ENCODE measurements at places on chromosomes 11 and 22. TPM values are rescaled to one million over a fixed set of nuclear protein-coding genes. Genes with fewer than 3 reads are reported as not detected.
A peak's percentile ranks its signal among the peaks of the same experiment; 100 is the strongest.

Gene ZDHHC5
- total RNA-seq: 28.6 TPM

Gene MLC1
- 0.14 TPM for total RNA-seq

Gene PLCB3
- total RNA-seq: 87.0 TPM

Gene GSTT2B
- 13.1 TPM for total RNA-seq

DNA sequence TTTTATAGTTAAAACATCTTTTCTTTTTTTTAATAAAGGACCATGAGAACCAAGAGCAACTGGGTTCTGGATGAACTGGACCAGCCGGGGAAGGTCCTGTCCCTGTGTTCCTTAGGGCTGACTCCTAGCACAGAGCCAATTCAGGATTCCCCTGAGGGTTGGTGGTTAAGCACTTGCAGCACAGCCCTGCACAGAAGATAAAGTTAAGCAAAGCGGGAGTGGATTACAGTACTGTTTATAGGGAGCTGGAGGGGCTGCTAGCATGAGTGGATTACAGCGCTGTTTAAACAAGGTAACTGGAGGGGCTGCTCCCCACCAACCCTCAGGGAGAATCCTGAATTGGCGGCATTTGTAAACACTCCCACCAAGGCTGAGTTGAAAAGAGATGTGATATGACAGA lies 90.6 kb downstream of the CELSR1 start:
- no peak for DNase-seq

GRCh38 chr22:43855431-43855830 lies 6.9 kb downstream of the SULT4A1 start:
- DNase-seq: no peak

GRCh38 chr11:102810950-102811660 lies 13.1 kb upstream of the MMP1 start:
- peak; percentile 31 for DNase-seq

DNA sequence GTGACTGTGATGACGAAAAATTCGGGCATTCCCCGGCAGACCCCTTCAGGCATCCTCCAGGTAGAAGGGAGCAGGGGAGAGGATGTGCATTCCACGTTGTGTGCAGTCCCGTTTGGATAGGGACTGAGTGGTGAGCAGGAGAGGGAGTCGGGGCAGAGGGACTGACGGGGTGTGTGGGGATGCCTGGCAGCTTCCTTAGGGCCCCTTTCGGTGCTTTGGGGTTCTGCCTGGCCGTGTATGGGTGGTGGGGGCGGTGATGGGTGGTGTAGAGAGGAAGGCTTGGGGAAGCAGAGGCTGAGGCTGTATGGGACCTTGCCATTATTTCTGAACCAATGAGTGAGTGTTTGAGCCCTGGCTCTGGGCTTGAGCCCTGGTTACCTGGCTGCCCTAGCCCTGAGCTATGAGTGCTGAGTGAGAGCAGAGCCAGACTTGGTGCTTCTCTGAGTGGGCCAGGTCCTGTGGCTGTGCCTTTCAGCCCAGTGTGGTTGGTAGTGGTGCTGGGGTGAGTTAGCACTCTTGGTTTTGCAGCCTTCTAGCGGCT lies 914 bp downstream of the INPPL1 start:
- peak; percentile 57 for DNase-seq

- DNase-seq: peak; percentile 33
Measured at GRCh38 chr11:95790933-95791708, 823 bp downstream of the CEP57 start.

DNA sequence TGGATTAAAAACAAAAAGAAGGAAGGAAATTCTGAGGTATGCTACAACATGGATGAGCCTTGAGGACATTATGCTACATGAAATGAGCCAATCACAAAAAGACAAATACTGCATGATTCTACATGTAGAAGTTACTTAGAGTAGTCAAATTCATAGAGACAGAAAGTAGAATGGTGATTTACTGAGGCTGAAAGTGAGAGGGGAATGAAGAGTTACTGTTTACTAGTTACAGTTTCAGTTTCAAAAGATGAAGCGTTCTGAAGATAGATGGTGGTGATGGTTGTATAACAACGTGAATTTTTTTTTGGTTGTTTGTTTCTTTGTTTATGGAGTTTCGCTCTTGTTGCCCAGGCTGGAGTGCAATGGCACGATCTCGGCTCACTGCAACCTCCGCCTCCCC lies 9.5 kb downstream of the OR5P2 start:
- DNase-seq: no peak

DNA sequence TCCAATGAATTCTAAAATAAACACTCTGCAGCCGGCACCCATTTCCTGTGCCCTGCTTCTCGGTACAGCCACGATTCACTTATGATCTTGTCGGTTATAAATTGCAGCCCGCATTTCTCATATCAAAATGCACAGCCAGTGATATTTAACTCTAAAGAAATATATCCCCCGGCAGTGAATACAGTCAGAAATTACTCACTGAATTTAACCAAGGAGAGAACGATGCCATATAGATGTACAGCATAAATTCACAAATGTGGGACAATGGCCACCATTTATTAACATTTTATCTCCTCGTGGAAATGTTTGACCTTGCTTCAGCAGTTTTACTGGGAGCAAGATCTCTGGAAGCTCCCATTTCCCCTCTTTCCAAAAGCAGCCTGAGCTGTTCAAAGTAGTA lies 1517.8 kb downstream of the BRD1 start:
- no peak for DNase-seq

DNA sequence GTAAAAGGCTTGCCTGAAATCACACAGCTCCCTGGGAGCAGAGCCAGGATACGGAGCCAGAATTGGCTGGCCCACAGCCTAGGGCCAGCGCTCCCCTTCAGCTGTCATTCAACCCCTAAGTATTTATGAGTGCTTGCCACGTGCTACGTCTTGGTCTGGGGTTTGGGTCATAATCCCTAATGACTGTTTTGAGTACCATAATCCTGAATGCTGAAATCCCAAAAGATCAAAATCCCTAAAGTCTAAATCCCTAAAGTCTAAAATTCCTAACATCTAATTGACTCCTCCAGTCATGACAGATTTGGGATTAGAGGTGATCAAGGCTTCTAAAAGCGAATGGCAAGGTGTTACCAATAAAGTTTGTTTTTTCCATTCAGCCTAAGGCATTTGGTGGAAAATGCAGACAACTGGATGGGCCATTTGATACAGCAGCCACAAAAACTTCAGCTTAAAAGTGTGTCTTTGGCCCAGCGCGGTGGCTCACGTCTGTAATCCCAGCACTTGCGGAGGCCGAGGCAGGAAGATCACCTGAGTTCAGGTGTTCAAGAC lies 59.8 kb upstream of the PRR5 start:
- DNase-seq: no peak

GRCh38 chr11:134580610-134580975 lies 168.6 kb upstream of the B3GAT1 start:
- DNase-seq: peak; percentile 16

DNA sequence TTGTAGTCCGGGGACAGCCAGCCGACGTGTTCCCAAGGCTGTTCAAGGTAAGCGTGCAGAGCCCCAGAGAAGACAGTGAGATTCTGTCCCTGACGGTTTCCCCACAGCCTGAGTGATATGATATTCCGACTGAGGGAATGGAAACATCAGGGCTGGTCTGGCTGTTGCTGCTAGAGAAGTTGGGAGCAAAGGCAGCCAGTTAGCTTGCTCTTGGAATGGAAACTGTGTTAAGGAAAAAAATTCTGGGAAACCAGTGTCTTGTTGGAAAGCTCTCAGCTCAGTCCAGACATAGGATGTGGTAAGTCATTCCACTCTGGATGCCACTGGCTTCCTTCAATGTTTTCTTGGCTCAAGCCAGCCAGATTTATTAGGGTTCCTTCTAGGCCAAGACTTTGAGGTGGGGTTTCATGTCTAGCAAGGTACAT lies 8.8 kb downstream of the CRY2 start:
- no peak for DNase-seq

DNA sequence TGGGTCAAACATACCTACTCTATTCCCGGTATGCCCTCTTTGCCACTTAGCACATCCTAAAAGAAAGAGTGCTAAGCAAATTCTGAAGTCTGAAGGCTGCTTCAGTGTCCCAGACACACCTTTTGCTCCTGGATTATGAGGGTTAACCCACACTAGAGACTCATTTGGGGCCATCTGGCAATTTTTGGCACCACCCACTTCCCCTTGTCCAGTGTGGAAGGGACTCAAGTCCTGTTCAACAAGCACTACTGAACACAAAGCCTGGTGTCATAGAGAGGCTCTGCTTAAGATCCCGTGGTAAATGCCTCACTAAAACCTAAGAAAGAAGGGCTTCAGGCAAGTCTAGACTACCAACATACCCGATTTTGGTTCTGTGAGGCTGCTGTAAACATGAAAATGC lies 85.8 kb downstream of the SERGEF start:
- no peak for DNase-seq
